ENCODE measurements at places on chromosomes 6 and 20.

- no peak for DNase-seq
Measured at GRCh38 chr6:95546148-95546547, 31.2 kb upstream of the MANEA start.

DNA sequence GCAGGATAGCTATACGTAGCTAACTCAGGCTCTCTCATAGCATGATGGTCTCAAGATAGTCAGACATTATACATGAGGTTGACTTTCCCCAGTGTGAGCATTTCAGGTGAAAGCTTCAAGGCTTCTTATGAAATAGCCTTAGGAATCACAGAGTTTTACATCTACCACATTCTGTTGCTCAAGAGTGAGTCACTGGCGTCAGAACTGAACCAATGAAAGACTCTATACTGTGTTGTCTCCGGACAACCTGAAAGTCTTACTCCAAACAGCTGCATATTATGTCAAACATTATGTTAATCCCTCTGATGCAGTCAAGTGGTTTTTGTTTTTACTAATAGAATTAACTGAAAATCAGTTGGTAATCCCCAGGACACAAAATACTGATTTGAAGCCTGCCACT is 79.8 kb upstream of the TRDN start:
- no peak for DNase-seq

- DNase-seq = peak; percentile 60
Measured at GRCh38 chr20:2692036-2692885, at the start of gene EBF4. Gene EBF4, plus strand, starts transcription at chr20:2692780. Its CDS starts 866 bp downstream, at chr20:2693646.

GRCh38 chr6:57822896-57823358 is 505.5 kb downstream of the PRIM2 start:
- DNase-seq = no peak

DNA sequence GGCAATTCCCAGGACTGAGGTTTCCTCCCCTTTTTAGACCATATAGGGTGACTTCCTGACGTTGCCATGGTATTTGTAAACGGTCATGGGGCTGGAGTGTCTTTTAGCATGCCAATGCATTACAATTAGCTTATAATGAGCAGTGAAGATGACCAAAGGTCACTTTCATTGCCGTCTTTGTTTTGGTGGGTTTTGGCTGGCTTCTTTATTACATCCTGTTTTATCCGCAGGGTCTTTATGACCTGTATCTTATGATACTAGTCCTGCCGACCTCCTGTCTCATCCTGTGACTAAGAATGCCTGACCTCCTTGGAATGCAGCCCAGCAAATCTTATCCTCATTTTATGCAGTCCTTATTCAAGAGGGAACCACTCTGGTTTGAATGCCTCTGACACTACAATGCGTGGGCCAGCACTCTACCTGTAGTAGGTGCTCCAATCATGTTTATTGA is 190.1 kb downstream of the KCNQ5 start:
- DNase-seq = no peak

GRCh38 chr6:13526727-13527670 is 39.6 kb upstream of the GFOD1 start:
- no peak for DNase-seq

GRCh38 chr6:14763616-14764015 is 482.3 kb upstream of the JARID2 start:
- no peak for DNase-seq

- no peak for DNase-seq
Measured at GRCh38 chr6:141415896-141416295, 716.8 kb upstream of the GJE1 start.

DNA sequence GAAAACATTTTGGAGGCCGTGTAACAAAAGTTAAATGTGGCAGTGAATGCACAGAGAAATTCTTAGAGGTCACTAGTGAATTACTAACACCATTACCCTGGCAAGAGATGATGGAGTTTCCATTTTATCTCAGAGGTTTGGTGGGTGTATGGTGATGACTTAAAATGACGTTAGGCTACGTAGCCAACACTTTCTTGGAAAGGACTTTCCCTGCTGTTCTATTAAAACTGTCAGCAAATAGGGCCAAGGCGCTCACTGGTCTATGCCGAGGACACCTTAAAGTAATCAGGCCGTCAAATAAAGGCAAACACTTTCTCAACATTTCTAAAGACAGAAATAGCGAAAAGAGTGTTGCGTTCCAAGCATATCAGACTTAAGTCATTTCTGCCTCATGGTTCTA is 160.8 kb downstream of the GMPR start:
- no peak for DNase-seq

- DNase-seq = no peak
Measured at GRCh38 chr6:16712255-16712930, 48.9 kb downstream of the ATXN1 start.

- no peak for DNase-seq
Measured at GRCh38 chr20:57991211-57991881, 237.1 kb downstream of the ANKRD60 start.

- DNase-seq = no peak
Measured at GRCh38 chr6:111242452-111242851, 155.1 kb downstream of the SLC16A10 start.

- DNase-seq = no peak
Measured at GRCh38 chr20:47971058-47971791, 185.9 kb upstream of the SULF2 start.

GRCh38 chr20:58719258-58719657 is 26.7 kb downstream of the NPEPL1 start:
- no peak for DNase-seq

GRCh38 chr20:58552366-58552934 is 37.3 kb upstream of the APCDD1L start:
- no peak for DNase-seq

- DNase-seq = no peak
Measured at GRCh38 chr6:45132059-45132458, 196.1 kb upstream of the RUNX2 start.

DNA sequence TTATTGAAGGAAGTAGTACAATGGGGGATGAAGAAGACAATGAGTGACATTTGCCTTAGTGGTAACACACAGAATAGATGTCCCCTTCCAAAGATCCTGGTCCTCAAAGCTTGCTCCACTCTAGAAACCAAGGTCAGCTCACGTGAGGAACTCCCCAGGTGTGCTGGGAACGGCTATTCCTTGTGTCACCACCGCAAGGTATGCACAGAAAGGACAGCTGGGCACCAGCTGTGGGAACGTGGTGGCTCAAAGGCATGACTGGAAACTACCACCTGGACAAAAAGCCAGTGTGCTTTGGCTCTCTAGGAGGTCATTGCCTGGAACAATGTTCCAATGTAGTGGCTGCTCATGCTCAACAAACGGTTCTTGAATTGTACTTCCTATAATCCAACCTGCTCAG is 94.0 kb downstream of the SLC22A3 start:
- DNase-seq = no peak

DNA sequence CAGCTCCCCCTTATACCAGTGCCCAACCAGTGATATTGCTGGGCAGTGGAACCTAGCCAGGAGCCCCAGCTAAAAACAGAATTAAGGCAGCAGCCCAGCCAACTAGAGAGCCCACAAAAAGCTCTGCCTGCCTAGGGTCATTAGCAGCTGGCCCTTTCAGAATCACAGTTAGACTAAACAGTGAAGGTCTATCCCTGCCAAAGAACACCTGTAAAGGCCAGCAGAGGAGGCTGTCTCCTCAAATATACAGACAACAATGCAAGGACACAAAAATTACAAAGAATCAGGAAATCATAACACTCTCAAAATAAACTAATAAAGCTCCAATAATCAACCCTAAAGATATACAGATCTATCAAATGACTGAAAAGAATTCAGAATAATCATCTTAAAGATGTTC is 77.8 kb upstream of the HTR1E start:
- DNase-seq = no peak

- no peak for DNase-seq
Measured at GRCh38 chr20:50876816-50877215, 54.4 kb downstream of the ADNP start.

DNA sequence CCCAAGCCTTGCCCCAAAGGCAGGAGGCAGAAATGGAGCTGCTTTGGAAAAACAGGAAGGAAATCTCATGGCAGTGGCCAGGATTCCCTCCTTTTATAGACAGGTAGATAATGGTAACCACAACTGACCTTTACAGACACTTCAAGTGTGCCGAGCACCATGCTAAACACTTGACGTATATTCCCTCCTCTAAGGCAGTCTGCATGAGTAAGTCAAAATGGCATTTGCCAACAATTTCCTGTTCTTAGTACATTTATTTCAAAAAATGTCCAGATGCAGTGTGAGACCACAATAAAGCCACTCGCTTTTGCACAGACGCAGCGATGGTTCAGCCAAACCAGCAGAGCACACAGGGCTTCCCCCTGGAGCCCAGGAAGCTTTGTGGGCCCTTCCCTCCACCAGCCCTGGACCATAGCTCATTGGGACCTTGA is 16.5 kb upstream of the GPR6 start:
- DNase-seq = no peak

DNA sequence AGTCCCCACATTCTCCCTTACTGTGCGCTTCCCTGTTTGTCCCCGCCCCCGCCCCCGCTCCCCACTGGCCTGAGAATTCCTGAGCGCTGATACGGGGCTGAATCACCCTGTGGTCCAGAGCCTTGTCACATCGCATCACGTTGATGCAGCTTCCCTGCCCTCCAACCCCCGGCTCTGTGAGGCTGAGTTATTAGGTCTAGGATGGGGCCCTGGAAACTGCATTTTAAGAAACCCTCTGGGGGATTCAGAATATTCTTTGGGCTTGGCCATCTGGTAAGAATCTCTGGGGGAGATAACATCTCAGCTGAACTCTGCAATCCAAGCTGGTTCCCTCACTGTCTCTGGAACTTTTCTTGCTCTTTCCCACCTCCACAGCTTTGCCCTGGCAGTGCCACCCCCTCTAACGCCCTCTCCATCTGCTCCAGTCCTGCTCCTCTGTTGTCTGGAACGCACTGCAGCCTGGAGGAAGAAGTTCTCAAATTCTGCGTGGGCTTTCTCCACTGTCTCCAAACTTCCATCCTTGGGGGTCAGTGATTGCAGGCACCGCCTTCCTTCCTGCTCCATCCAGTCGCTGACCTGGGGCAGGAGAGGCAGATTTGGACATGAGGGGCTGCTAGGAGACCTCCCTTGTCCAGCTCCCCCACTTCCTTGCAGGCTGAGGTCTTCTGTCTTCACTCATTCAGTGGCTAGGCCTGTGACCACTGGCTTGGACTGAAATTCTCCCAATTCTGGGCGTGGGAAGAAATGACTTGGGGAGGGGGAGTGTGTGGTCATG is 42.6 kb downstream of the KIAA1755 start:
- DNase-seq = no peak

- DNase-seq = no peak
Measured at GRCh38 chr6:53447865-53448264, 97.0 kb downstream of the GCLC start.

- no peak for DNase-seq
Measured at GRCh38 chr20:48709058-48709691, 118.6 kb downstream of the PREX1 start.

GRCh38 chr6:111382476-111383294 is 100.3 kb downstream of the REV3L start:
- no peak for DNase-seq

GRCh38 chr20:13862245-13862644 is 77.4 kb downstream of the NDUFAF5 start:
- no peak for DNase-seq

DNA sequence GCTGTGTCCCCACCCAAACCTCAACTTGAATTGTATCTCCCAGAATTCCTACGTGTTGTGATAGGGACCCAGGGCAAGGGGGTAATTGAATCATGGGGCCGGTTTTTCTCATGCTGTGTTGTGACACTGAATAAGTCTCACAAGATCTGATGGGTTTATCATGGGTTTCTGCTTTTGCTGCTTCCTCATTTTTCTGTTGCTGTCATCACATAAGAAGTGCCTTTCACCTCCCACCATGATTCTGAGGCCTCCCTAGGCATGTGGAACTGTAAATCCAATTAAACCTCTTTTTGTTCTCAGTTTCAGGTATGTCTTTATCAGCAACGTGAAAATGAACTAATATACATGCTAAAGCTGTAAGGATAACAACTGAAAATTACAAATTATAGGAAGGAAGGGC is 88.3 kb downstream of the CDYL start:
- DNase-seq = no peak

GRCh38 chr6:18141805-18142590 is 12.9 kb downstream of the TPMT start:
- peak; percentile 58 for DNase-seq

DNA sequence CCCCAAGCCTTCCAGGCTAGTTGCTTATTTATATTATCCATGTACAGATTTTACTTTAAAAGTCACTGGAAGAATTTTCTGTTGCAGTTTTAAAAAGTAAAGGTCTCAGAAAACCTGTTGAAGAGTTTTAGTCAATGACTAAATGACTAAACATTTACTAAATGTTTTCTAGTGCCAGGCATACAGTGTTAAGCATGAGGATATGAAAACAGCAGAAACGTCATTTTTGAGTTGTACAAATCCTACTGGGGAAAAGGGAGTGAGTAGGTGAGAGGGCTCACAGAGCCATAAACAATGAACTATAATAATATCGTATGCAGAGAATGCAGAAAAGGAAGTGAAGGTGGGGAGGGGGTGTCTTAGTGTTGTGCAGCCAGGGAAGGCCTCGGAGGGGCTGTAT is 66.3 kb downstream of the MAN1A1 start:
- DNase-seq = no peak

- DNase-seq = no peak
Measured at GRCh38 chr6:89527634-89528033, 94.7 kb downstream of the ANKRD6 start.

GRCh38 chr6:155265843-155266535 is 2.2 kb downstream of the CLDN20 start:
- DNase-seq = no peak

GRCh38 chr6:152749336-152749735 is 1.3 kb upstream of the VIP start:
- no peak for DNase-seq

- DNase-seq = no peak
Measured at GRCh38 chr6:125586074-125586473, 163.4 kb upstream of the HEY2 start.

- DNase-seq = no peak
Measured at GRCh38 chr20:36728986-36729385, 16.9 kb downstream of the NDRG3 start.

DNA sequence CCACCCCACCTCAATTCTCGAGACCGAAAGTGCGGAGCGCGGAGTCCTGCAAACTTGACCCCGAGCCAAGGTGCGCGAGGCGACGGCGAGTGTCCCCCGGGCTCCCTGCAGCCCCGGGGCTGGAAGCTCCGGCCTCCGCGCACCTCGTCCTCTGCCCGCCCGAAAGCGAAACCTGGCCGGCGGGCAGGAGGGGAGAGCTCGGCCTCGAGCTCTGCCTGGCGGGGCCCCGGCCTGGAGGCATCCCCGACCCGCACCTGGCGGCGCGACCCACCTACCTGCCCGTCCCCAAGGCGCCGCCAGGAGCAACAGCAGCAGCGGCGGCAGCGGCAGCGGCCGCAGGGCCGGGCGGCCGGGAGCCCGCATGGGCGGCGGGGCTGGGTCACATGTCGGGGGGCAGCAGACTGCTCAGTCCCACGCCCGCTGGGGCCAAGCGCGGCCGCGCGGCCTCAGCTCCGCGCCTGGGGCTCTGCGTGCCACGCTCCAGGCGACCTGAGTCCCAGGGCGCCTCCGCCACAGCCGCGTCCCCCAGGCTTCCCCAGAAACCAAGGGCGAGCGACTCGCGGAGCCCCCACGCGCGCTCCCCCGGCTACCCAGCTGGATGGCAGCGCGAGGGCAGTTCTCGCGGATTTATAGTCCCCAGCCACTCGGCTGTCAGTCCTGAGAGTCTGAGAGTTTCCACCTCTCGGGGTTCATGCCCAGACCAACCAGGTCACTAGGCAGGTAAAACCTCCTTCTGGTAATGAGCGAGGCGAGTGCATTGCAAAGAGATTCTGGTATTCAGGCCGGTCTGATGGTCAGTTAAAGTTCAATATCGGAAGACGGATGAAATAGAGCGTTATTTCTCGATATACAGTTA is at the start of gene IL20RA:
TSS of gene IL20RA (minus strand) at position 600 of the 856 bp plus-strand sequence. CDS start at position 363, 237 bp downstream.
- DNase-seq = no peak

- no peak for DNase-seq
Measured at GRCh38 chr6:42916288-42916687, 435 bp downstream of the PTCRA start.
